ENCODE measurements at places on chromosomes 1 and 21. TPM values are rescaled to one million over a fixed set of nuclear protein-coding genes. Genes with fewer than 3 reads are reported as not detected.

Gene SELENON
- 29.5 TPM for total RNA-seq

Gene PCSK9
- not detected for total RNA-seq

Gene LCE3E
- total RNA-seq, result not detected

Gene ZFYVE9
- total RNA-seq, result 4.4 TPM

Gene RGS1
- total RNA-seq, result 25.8 TPM

Gene SPRR3
- not detected for total RNA-seq

Gene TDRD5
- total RNA-seq, result not detected

Gene AMIGO1
- 2.1 TPM for total RNA-seq

Gene GLIS1
- total RNA-seq, result not detected

Gene PLA2G4A
- total RNA-seq, result 4.9 TPM

Gene ZYG11A
- 0.35 TPM for total RNA-seq

Gene ACKR1
- total RNA-seq, result not detected

Gene SPRR1A
- not detected for total RNA-seq

DNA sequence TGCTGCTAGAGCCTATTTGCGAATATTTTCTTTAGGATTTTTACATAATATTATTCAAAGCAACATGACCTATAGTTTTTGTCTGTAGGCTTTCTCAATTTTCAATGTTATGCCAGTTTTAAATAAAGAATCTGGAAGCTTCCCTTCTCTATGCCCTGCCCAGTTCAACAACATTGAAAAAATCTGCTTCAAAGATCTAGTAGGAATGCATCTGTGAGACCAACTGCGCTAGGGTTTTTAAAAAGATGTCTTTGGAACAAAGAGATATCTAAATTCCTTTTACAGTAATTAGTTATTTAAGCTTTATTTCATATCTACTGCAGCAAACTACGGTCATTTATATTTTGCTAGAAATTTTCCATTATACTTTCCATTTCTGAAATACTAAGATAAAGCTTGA lies 25.7 kb downstream of the HEATR1 start:
- DNase-seq, result no peak

DNA sequence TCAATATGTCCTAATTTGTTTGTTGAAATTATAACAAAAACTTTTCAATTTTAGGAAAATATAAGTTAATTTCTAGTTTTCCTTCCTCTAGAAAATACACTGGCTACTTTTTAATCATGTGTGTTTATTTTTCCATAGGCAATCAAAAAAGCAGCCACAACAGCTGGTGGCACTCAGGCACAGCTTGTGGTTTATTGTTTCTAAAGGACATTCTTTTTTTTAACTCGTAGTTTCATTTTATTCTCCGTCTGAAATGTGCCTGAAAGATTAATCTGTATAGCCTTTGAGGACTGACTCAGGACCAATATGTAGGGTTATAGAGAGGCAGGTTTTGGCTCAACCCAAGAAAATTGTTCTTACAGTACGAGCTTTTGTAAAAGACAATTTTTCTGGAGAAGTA lies 20.7 kb upstream of the STX12 start:
- no peak for DNase-seq

- DNase-seq, result no peak
Observed at GRCh38 chr21:24658926-24659325, 948.4 kb downstream of the MRPL39 start.

- DNase-seq, result no peak
Observed at GRCh38 chr1:201761178-201761577, 67.8 kb upstream of the IPO9 start.

DNA sequence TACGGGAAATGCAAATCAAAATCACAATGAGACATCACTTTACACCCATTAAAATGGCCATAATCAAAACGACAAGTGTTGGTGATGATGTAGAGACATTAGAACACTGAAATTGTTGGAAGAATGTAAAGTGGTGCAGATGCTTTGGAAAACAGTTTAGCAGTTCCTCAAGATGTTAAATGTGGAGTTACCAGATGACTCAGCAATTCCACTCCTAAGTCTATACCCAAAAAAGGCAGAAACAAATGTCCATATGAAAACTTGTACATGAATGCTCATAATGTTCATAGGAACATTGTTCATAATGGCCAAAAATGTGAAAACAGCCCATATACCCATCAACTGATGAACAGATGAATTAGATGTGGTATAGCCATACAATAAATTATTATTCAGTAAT lies 267.4 kb downstream of the KCNH1 start:
- no peak for DNase-seq

- no peak for DNase-seq
Observed at GRCh38 chr1:86648255-86648654, 56.1 kb upstream of the SH3GLB1 start.

DNA sequence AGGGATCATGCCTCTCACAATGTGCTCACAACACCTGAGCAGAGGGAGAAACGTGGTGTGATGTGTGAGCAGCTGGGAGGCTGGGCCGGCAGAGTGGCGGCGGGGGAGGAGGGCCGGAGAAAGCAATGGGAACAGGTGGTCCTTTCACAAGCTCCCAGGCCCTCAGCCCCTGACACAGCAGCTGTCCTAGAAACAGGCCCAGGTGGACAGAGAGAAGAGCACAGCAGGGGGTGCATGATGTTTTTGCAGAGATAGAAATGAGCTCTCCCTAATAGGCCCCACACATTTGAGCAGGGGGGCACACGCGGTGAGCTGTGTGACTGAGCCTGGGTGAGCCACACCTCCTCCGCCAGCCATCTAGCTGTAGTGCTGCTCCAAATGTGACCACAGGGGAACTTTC lies 7.6 kb upstream of the RGS16 start:
- no peak for DNase-seq

DNA sequence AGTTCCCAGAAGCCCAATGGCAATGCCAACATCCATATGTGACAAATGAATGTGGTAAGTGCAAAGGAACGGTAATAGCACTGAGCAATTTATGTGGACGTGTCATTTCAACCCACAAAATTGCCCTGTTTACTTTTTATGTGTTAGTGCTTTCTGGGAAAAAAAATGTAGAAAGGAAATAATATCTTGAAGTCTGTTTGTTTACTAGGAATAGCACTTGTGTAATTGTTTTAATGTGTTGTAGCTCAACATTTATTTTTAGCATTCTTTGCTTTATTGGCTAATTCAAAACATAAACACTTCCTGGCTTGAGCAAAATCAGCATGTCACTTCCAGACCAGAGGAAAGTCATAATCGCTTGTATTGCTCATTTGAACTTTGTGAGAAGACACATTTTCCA lies 224.8 kb upstream of the KCNK2 start:
- DNase-seq, result no peak

DNA sequence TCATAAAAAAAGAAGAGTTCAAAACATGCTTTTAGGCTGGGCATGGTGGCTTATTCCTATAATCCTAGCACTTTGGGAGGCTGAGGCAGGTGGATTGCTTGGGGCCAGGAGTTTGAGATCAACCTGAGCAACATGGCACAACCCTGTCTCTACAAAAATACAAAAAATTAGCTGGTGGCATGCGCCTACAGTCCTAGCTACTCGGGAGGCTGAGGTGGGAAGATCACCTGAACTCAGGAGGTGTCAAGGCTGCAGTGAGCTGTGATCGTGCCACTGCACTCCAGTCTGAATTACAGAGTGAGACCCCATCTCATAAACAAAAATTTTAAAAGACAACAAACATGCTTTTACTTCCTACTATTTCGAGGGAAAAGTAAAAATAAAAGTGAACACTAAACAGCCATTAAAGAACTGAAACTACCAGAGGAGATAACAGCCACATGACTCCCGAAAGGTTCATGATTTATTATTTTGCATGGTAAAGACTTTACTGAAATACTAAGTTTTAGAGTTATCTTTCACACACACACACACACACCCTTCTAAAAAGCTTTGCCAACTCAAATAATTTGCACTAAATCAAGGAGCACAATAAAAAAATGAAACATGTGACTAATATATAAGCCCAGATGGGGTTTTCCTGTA lies 48.1 kb downstream of the USP1 start:
- no peak for DNase-seq

- no peak for DNase-seq
Observed at GRCh38 chr1:245693941-245694752, 539.4 kb downstream of the KIF26B start.

- DNase-seq, result no peak
Observed at GRCh38 chr1:217506878-217507277, 124.0 kb downstream of the GPATCH2 start.

- no peak for DNase-seq
Observed at GRCh38 chr1:180230416-180230790, 339 bp downstream of the LHX4 start.

DNA sequence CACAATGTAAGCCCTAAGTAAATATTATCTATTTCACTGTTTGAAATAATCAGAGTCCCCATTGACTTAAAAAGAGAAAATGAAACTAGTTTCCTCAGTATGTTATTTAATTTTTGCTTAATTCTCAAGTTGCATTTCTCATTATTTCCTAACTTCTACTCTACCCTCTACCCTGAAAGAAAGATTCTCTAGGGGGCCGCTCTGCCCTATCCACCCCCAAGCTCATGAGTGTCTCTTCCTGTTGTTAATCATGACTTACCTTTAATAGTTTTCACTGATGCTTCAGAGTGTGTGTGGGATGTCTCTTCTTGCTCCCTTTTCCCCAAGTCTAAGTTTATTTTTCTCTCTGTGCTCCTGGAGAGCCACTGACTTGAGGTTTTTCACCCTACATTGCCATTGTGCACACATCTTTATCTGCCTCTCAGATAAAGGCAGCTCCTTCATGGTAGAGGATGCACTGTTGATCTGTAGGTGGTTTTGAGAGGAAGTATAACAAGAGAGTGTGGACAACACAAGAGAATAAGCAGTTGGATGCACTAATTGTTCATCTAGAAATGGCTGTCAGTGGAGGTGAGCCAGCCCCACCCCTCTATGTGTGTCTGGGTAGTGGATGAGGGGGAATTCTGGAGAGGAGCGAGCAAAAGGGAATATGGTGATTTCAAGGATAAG lies 261.7 kb downstream of the CHRM3 start:
- no peak for DNase-seq

DNA sequence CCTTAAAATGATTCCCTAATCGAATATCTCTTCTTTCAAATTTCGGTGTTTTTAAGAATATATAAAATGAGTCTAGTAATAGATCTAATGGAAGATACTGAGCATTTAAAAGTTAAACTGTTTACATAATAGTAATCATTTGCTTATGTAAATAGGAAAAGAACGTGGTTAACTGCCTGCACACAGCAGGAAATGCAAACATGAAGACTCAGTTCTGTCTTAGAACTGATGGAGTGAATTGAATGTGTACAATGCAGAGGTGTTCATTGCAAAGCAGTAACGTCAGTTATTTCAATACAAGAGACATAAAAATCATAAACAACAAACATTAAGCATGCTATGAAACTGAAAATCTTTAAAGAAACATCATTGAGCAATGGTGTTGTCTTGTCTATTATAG lies 359.4 kb upstream of the ADAMTS5 start:
- DNase-seq, result no peak

GRCh38 chr1:170687621-170688020 lies 23.7 kb downstream of the PRRX1 start:
- no peak for DNase-seq

All from activated T-cell treated with anti-CD3 and anti-CD28 coated beads, Interleukin-2, amount 50 U/mL, for 72 hours (primary cell).